ENCODE measurements at places on chromosomes 1 and 21. TPM values are rescaled to one million over a fixed set of nuclear protein-coding genes. Genes with fewer than 3 reads are reported as not detected.

The RPTN gene
- total RNA-seq, result not detected

The PRAMEF14 gene
- total RNA-seq, result not detected

The TMEM82 gene
- total RNA-seq, result not detected

The RGS2 gene
- total RNA-seq, result 8.6 TPM

The RIMKLA gene
- total RNA-seq, result not detected

The EFNA3 gene
- 0.80 TPM for total RNA-seq

The E2F2 gene
- total RNA-seq, result 1.9 TPM

The SPATA46 gene
- not detected for total RNA-seq

The NBPF20 gene
- 1.5 TPM for total RNA-seq

The RGS13 gene
- not detected for total RNA-seq

The FAM163A gene
- total RNA-seq, result 0.30 TPM

The A3GALT2 gene
- total RNA-seq, result not detected

The UBL4B gene
- total RNA-seq, result not detected

The IFI44L gene
- 37.1 TPM for total RNA-seq

The LRRIQ3 gene
- total RNA-seq, result 0.34 TPM

The OR2G6 gene
- not detected for total RNA-seq

The OR10J1 gene
- total RNA-seq, result not detected

The LCA5L gene
- total RNA-seq, result 0.07 TPM

The EXOSC10 gene
- total RNA-seq, result 72.2 TPM

The SPRR5 gene
- total RNA-seq, result not detected

The CFAP141 gene
- not detected for total RNA-seq

The LCE3D gene
- total RNA-seq, result not detected

The RGS8 gene
- not detected for total RNA-seq

The MOV10 gene
- total RNA-seq, result 75.0 TPM

The IGSF21 gene
- total RNA-seq, result not detected

The NKAIN1 gene
- total RNA-seq, result 0.47 TPM

The SPRR2G gene
- total RNA-seq, result not detected

The MYOM3 gene
- 0.05 TPM for total RNA-seq

The PPM1J gene
- total RNA-seq, result 1.8 TPM

The PHACTR4 gene
- total RNA-seq, result 23.4 TPM

The SPRR3 gene
- total RNA-seq, result not detected

The SGIP1 gene
- total RNA-seq, result 9.4 TPM

The COL24A1 gene
- total RNA-seq, result not detected

The GJC2 gene
- total RNA-seq, result 0.98 TPM

The LPAR3 gene
- not detected for total RNA-seq

The PRR9 gene
- not detected for total RNA-seq

The AMPD1 gene
- total RNA-seq, result not detected

The PRDM16 gene
- not detected for total RNA-seq

The SEC16B gene
- 1.1 TPM for total RNA-seq

The NOS1AP gene
- 1.1 TPM for total RNA-seq

The OR2M3 gene
- not detected for total RNA-seq

The TRIM17 gene
- not detected for total RNA-seq

The PRKCZ gene
- 3.7 TPM for total RNA-seq

The SLC6A17 gene
- 2.0 TPM for total RNA-seq

The C1orf52 gene
- 14.2 TPM for total RNA-seq

The LCE1D gene
- not detected for total RNA-seq

The CYP4A22 gene
- total RNA-seq, result not detected
